Activated CD4-positive, alpha-beta T cell treated with anti-CD3 and anti-CD28 coated beads, Interleukin-2, amount 50 U/mL, for 48 hours (primary cell): ENCODE measurements at places on chromosomes 1 and 21.

DNA sequence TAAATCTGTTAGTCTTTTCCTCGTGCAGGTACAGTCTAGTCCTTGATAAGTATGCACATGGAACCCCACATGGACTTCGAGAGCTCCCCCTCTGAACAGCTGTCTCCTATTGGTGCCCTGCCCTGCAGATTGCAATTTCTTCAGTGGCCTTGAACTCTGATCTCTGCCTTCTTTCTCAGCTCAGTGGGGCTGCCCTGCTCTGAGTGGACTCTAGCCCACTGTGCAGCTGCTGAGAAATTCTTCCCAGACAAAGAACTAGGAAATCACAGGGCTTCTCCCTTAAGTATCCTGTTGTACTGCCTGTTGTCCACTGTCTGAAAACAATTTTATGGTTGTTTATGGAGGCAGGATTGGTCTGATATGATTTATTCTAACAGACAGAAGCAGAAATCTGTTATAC, 38.2 kb downstream of the ADAM30 start:
- no peak for DNase-seq

GRCh38 chr21:38477226-38477625, 21.1 kb downstream of the ERG start:
- no peak for DNase-seq

GRCh38 chr1:87170931-87171598, 157.6 kb upstream of the LMO4 start:
- DNase-seq = no peak

- no peak for DNase-seq
These were observed 15.4 kb upstream of the ZDHHC18 start for GRCh38 chr1:26811057-26811456.

DNA sequence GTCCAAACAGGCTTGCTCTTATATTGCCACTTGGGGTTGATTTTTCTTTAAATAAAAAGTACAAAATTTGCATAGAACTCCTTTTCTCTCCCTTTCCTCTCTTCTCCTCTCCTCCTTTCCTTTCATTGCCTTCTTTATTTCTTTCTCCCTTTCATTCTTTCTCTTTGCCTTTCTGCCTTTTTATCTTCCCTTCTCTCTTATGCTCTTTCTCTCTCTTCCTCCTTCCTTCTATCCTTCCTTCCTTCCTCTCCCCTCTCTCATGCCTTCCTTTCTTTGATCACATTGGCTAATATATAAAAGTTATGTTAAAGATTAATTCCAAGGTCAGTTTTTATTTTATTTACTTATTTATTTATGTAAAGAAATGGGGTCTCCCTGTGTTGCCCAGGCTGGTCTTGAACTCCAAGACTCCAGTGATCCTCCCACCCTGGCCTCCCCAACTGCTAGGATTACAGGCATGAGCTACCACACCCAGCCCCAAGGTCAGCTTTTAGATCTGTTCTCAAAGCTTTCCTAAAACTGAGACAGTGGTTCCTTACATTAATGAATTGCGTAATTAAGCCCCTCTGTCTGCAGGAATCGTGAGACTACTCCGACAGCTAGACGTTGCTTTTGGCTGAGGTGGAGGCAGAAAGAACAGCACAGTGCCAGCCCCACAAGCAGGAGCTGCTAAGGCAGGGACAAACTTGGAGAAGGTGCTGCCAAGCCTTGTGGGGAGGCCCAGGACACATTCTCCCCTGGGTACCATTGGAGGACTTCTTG, 361.9 kb downstream of the SIPA1L2 start:
- no peak for DNase-seq

- no peak for DNase-seq
These were observed 29.6 kb upstream of the PLA2G4A start for GRCh38 chr1:186798960-186799688.

DNA sequence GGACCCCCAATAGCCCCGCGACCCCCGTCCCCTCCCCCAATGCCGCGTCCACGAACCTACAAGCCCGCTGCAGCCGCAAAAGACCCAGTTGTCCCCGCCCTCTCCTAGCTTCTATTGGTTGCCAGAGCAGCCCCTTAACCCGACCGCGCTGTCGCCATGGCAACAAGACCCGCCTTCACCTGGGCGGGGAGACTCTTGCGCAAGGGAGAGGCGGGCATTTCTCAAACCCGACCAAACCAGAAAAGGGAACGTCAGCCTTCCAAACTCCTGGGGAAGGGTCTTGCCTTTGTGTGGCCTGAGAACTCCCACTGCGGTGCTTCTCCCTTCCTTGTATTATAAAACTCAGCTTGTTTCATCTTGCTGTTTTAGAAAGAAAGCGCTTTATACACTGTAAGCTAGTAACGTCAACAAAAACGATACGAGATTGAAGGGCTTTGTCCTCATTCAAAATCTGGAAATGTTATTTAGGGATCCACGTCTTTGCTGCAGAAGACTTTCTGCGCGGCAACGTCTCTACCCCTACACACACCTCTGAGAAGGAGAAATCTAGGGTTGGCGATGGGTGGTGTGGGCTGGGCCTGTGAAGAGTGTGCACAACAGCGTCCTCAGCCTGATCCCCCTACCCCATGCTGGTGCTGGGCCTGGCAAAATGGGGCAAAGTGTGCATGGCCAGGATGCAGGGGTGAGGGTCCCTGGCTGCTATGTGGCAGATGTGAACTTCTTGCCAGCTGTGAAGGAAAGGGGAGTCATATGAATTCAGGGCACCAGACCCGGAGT, at the start of gene TMEM9:
TMEM9 (minus strand) TSS at position 86 of the 777 bp plus-strand sequence. CDS start 551 bp downstream, outside the sequence.
- peak; percentile 99 for DNase-seq

- DNase-seq = no peak
These were observed 71.4 kb downstream of the MRPL39 start for GRCh38 chr21:25535849-25536248.

DNA sequence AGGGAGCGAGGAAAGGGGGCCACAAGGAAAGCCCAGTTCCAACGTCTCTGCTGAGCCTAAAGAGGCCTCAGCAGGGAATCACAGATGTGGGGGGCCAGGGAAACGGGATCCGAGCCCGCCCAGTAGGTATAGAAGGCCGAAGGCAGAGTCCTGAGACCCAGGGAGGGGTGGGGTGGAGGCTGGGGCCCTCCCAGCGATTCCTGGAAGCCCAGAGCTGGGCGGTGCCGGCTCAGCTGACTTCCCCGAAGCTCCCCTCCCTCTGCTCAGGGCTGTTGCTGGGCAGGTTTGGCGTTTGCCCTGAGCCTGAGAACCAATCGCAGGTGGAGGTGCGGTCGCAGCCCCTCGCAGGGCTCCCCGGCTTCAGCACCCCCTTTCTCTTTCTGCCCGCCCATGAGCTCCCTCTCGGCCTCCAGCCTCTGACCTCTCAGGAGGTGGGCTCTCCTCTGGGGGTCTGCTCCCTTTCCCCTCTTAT, 12.8 kb downstream of the ADAMTSL4 start:
- DNase-seq = peak; percentile 93

- no peak for DNase-seq
These were observed 87.1 kb upstream of the BCL10 start for GRCh38 chr1:85363521-85363920.

DNA sequence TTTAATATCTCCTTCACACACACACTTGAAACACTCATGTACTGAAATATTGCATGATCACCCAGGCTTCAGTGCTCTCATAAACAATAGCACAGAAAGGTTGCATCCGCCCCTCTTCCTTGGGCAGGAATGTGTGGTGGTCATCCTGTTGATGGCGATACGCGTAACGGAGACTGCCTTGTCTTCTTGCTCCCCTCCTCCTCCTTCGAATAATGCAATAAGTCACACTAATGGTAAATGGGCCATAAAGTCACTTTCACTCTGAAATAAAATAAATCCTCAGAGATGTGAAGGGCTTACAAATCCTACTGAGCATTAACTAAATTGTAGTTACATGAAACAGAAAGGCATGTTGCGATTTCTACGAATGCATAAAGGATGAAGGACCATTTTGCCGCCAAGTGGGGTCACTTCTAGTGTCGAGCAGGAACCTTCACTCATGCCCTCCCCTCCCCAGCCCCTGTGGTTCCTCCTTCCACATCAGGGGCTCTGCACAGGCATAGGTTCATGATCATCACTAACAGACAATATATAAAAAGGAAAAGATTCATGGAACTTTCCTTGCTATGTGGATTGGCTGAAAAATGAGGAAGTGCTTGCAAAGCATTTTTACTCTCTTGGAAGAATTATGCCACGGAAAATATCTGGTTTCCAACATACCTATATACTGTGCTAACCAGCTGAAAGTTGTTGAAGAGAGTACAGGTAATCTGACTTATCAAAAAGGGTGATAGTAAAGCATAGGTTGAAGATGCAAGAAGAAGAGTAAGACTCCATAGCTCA, 1.2 kb upstream of the PGBD5 start:
- DNase-seq = no peak

DNA sequence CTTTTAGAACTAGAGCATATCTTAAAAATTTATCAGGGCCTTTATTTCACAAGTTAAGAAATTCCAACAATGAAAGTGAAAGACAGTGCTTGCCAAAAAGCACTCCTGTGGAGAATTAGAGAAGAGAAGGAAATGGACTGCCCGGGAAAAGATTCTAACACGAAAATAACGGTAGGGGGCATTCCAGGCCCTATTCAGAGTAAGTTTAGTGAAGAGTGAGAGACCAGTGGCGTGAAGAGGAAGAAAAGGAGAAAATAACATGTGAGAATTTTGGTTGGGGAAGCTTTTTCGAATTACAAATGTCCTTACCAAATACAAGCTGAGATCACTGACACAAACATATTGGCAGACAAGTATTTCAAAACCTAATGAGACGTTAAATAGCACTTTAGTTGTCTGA, 38.4 kb upstream of the RBM34 start:
- DNase-seq = no peak

GRCh38 chr1:6273380-6273891, 12.5 kb upstream of the GPR153 start:
- no peak for DNase-seq

DNA sequence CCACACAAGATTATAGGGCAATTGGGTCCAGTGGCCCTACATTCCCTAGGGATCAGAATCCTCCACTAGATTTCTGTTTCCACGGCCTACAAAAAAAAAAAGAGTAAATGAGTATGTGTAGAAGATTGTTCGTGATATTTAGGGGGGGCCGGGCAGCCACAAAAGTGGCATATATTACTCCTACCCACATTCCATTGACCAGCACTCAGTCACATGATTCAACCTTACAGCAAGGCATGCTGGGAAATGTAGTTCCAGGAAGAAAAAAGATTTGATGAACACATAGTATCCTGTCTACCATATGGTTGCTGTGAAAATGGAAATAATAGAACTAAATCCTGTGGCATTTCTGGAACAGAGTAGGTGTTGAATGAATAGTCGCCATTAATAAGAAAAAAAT, 43.4 kb upstream of the GJB5 start:
- DNase-seq = no peak

DNA sequence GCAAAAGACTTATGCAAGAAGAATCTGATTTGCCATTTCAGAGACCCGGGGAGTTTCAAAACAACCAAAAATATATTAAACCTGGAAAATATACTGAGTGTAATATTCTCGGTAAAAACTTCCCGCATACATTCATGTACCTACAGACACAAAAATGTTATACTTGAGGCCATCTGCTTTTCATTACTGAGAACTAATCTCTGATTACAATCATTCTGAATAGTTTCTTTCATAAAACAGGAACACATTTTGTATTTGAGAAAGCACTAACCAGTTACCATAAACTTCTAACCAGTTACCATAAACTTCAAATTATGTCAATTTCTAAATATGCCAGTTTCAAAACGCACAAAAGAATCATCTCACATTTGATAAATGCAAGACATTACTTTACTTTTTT, 7.8 kb downstream of the ZNHIT6 start:
- no peak for DNase-seq
